Suppressor macrophage treated with lipopolysaccharide for 1 hour (primary cell): ENCODE measurements at places on chromosomes 7 and 10.

- no peak for DNase-seq
Observed at GRCh38 chr10:70847659-70848360, 32.1 kb downstream of the SGPL1 start.

- DNase-seq, result peak; percentile 74
Observed at GRCh38 chr10:49257154-49257553, 41.8 kb upstream of the C10orf71 start.

- DNase-seq, result no peak
Observed at GRCh38 chr7:40474790-40475680, 340.2 kb downstream of the SUGCT start.

- no peak for DNase-seq
Observed at GRCh38 chr10:112768121-112768520, 181.9 kb upstream of the TCF7L2 start.

DNA sequence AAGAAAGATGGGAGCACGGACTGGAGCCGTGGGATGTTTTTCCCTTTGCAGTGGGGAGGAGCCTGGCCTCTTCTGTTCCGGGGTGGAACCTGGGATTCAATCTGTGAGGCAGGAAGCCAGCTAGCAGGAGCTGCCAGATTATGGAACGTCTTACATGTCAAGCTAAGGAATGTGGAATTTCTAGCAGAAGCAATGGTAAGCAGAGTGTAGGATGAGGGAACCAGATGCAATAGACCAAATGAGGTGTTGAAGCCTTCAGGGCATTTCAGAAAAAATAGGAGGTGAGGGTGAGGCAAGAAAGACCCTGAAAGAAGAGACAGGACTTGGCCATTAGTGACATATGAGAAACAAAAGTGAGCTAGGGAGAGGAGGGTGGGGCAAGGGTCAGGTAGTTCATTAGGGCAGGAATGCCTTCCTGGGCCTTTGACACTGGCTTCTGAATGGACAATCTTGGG is 105.5 kb downstream of the CHN2 start:
- no peak for DNase-seq

- peak; percentile 40 for DNase-seq
Observed at GRCh38 chr10:74213571-74214162, 62.6 kb downstream of the ADK start.

GRCh38 chr10:101567165-101568006 is 20.7 kb downstream of the POLL start:
- DNase-seq, result no peak

DNA sequence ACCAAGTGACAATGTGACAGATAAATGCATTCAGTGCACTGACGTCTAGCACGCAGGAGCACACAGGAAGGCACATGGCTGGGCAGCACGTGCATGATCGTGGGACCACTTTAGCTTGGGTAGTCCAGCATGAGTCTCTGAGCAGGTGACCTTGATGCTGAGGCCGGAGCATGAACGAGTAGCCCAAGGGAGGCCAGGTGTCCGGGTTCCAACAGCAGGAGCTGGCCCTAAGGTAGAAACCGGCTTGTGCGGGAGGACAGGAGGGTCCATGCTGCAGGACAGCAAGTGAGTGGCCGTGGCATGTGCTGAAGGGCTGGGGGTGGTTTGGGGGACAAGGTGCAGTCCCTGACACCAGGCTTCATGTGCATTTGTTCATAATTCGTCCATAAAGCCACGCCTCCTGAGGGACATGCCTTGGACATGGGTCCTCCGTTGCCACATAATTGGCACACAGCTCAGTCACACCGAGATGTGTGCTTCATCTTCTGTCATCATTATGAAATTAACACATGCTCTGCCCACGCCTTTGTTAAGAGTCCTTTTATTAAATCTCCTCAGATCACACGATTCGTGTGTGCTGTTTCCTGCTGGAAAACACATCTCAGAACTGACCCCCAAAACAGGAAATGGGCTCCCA is 3.1 kb upstream of the STK32C start:
- DNase-seq, result peak; percentile 46

- DNase-seq, result no peak
Observed at GRCh38 chr7:81638198-81638597, 131.6 kb downstream of the HGF start.

DNA sequence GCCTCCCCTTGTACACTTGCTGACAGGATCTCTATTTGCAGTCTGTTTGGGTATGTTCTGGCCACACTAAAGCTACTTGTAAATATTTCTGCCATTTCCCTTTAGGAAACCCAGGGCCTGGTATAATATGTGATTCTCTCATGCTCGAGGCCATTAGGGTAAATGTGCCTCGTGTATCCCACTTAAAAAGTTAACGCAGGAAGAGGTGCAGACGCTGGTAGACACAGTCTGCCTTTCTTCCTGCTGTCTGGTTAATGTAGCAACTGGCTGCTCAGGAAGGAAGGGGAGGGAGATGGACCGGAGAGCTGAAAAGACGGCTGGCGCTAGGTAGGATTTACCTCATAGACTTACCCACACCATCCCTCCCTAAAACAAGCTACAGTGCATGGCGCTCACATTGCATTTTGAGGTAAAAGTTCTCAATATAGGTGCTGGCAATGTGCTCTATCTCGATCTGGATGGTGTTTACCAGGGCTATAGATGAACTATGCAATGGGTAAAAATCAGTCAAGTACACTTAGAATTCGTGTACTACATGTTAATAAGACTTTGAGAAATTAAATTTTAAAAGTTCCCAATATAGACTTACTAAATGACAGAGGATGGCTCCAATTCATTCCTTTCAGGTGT is 125.9 kb downstream of the JAZF1 start:
- no peak for DNase-seq

DNA sequence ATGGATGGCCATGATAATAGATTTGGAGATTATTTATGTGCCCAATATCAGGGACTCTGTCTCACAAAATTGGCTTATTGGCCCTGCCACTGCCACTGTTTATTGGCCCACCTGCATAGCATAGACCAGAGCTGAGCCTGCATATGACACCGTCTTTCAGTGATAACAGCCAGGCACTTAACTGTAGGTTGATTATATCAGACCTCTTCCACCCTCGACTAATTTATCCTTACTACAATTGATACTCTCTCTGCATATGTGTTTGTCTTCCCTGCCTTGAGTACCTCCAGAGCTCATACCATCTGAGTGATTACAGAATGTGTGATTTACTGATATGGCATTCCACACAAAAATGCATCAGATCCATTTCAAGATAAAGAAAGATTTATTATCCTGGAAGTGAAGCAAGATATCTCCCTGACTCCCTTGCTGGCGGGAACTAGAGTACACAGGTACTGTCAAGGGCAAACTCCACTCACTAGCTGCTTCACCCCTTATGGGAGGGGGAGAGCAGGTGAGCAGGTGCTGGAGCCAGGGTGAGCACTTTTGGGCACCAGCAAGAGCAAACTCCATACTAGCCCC is 13.1 kb upstream of the SAMD9L start:
- DNase-seq, result no peak

DNA sequence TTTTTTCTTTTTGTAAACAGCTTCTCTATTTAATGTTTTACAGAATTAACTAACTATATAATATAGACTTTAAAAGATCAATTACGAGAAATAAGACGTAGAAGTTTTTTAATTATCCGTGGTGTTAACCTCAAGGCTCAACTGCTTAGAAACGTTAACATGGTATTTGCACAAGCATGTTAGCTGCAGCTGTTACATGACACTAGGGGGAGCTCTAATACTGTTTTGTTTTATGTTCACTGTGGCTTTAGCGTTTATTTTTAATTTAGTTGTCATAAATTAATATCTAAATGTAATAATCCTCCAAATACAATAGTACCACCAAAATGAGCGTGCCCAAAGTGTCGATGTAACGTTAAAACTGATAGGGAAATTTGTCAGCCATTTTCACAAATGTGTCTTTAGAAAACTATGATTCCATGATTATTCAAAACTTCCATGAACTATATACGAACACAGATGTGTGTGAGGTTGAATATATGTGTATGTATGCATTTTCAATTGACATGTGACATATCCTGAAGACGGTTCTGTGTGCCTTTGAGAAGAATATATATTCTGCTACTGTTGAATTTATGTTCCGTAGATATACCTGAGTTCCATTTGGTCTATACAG is 828.8 kb upstream of the MBL2 start:
- DNase-seq, result peak; percentile 65

- DNase-seq, result no peak
Observed at GRCh38 chr7:112929421-112929820, 139.2 kb upstream of the TMEM168 start.

- no peak for DNase-seq
Observed at GRCh38 chr7:70703785-70704184, 428.2 kb upstream of the GALNT17 start.

- no peak for DNase-seq
Observed at GRCh38 chr7:25544254-25544653, 316.0 kb upstream of the NPVF start.

DNA sequence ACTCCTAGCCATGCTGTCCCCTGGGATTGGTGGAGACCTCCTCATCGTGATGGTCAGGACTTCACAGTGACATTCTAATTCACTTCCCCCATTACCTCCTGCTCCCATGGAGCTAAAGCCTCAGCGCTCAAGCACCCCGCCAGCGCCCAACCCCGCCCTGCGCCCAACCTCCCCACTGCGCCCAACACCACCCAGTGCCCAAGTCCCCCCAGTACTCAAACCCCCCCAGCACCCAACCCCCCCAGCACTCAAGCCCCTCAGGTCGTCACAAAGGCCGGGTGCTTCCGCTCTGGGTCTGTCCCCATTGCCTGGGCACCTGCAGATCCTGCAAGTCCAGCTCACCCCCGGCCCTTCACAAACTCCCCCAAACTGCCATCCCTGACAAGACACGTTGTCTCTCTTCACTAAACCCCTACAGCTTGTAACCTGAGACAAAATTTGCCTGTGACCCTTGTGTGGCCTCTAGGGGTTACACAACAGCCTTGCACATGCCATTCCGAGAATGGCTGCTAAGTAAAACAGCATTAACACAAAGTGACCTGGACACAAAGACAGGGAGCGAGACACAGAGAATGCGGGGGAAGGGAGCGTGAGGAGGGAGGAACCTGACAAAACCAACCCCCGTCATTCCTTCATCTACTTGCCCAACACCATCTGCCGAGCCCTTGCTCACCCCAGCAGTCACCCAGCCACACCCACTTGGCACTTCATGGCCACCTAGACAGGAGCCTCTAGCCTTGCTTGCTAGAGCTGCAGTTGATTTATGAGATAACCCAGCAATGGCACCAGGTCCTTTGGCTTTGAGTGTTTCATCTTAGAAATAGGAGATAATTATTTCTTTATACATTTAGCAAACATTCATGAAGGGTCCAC is 107.8 kb downstream of the ADARB2 start:
- no peak for DNase-seq

DNA sequence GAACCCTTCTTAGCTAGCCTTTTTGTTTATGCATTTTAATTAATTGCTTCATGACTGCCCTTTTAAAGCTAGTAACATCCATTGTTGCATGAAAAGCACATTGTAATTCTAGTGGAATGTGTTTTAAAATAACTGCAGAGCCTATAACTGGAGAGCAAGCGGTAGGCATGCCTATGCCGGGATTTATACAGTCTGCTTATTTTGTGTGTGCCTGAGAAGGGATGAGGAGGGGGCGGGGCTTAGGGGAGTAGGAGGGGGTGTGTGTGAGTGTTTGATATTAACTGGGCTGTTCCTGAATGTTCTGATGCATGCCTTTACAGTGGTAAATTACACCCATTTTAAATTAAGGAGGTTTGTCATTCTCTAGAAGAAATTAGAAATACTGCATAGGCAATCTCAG is 208.1 kb downstream of the TCF7L2 start:
- DNase-seq, result no peak

DNA sequence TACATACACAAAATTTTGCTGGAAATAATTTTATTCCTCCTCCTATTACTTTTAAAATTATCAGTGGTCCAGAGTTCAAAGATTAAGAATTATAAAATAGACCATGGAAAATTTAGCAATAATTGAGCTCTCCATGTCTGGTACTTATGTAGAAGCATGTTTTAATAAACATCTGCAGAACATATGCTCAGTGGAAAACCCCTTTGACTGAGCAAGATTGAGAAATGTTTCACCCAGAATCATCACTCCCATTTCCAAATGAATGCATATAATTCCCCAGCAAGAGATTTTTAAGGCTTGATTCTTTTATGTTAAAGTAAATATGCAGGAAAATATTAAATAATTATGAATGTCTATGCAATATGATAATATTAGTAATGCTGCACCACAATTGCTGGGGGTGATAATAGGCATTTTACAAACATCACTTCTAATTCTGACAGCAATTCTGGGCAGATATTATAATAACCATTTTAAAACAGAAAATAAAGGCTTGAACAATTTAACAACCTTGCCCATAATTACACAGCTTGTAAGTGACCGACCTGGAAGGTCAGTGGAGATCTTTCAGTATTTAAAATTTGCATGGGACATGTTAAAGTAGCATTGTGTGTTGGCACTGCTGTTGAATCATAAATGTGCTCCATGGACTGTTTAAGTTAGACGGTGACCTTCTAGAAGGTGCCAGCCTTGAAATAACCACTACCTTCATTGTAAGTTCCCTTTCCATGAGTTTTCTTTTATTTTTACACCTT is 45.6 kb upstream of the TES start:
- DNase-seq, result peak; percentile 80

- no peak for DNase-seq
Observed at GRCh38 chr10:7596356-7596755, 70.4 kb downstream of the ITIH5 start.

- peak; percentile 35 for DNase-seq
Observed at GRCh38 chr7:92461027-92462003, 14.0 kb downstream of the GATAD1 start.

DNA sequence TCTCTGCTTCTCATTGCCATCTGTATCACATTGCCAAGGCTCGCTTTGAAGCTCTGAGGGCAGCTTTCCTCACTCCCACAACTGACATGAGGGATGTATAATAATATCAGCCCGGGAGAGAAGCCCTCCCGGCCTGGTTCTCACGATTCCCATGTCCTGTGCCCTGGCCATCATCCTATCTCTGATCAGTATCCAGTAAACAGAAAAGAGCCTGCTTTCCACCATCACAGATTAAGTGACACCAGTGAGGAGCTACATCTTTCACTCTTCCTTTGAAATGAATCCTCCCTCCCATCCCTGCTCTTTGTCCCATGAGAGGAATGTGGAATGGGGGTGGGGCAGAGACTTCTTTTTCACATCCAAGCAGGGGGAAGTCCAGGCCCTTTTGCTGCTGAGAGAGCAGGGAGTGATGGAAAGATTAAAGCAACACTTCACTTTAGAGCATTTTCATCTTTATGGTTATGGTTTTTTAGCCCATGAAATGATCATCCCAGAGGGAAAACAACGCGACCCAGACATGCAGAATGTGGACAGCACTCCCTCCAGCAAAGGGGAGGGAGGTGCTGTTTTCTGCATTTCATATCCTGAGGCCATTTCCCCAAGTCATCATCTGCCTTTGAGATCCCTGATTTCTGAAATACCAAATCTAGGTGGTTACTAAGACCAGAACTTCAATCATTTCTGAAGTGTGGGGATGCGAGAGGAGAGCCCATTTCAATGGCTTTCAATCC is 84.6 kb upstream of the LYZL1 start:
- no peak for DNase-seq

- DNase-seq, result no peak
Observed at GRCh38 chr7:99095698-99096097, 48.2 kb downstream of the SMURF1 start.

DNA sequence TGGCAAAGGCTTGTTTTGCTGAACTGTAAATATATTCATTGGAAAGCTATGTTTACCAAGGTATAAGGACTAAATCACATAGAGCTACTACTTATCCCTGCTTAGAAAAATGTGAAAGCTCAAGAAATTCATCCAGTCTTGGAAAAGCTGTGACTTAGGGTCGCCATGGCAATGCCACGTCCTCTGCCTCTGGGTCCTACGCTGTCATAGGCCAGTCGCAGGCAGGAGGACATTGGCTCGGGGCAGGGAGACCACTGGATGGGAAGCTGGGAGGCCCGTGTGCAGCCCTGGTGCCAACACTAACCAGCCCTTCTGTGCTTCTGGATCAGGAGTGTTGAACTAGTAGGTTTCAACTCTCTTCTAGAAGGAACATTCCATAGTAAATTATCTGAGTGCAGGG is 67.3 kb upstream of the PDZD8 start:
- no peak for DNase-seq
